CD4-positive, CD25-positive, alpha-beta regulatory T cell (primary cell): ENCODE measurements at places on chromosomes 16 and 17. TPM values are rescaled to one million over a fixed set of nuclear protein-coding genes. Genes with fewer than 3 reads are reported as not detected.

DNA sequence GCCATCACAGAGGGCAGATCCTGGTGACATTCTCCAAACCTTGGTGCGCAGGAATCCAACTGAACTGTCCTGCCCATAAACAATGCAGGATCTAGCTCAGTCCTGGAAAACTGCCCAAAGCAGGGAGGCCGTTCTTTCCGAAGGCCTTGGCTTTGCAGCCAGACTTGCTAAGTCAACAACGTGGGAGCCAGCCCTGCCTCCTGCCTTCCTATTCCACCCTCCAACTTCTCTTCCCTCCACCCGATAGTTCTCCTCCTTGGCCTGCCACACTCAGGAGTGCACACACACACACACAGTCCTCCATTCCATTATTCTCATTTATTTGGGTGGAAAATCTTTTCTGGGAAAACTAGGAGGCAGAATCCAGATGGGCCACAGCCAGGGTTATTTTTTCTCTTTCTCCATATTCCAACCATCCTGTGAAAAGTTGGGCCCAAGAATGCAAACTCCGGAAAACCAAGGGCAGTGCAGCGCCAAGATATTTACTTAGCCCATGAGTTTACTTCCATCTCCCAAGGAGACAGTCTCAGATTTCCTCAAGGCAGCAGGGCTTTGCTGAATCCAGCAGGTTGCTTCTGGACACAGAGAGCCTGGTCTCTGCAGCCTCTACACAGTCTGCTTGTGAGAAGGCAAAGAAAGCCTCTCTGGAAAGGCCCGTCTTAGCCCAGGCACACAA is 15.8 kb downstream of the COPRS start:
- no peak overlapping the region for H3K4me3 ChIP-seq
- peaks cover 3% of the 10 kb centered on the region for H3K4me1 ChIP-seq
- no peaks in the 10 kb centered on the region for H3K36me3 ChIP-seq
- peaks cover 5% of the 10 kb centered on the region for H3K27me3 ChIP-seq
- no peak overlapping the region for H3K27ac ChIP-seq

DNA sequence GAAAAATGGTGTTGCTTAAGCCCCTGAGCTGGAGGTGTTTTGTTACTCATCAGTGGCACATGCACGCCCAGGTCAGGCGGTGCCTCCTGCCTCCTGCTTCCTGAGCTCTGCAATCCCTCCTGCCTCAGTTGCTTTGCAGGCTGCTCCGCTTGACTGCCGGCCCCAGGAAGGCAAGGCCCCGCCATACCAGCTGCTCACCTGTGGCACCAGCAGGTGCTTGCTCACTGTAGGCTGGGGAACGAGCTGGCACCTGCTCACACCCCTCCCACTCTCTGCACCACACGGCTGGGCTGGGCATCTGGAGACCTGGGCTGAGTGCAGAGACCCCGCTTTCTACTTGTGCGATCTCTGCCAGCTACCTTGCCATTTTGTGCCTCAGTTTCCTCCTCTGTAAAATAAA is 200.2 kb downstream of the RBFOX3 start:
- no peaks in the 10 kb centered on the region for H3K4me1 ChIP-seq
- H3K36me3 ChIP-seq = no peaks in the 10 kb centered on the region
- no peak overlapping the region for H3K4me3 ChIP-seq
- H3K27ac ChIP-seq = no peak overlapping the region

- H3K4me1 ChIP-seq = no peaks in the 10 kb centered on the region
- no peaks in the 10 kb centered on the region for H3K36me3 ChIP-seq
- no peak overlapping the region for H3K4me3 ChIP-seq
- no peaks in the 10 kb centered on the region for H3K27me3 ChIP-seq
- no peak for DNase-seq
- no peak overlapping the region for H3K27ac ChIP-seq
These were observed 308.3 kb downstream of the FOXL1 start for GRCh38 chr16:86886651-86887050.

Gene NTN1
- total RNA-seq = not detected

- H3K27ac ChIP-seq = peak overlapping the region; percentile 68
- no peaks in the 10 kb centered on the region for H3K36me3 ChIP-seq
- no peaks in the 10 kb centered on the region for H3K27me3 ChIP-seq
These were observed 25.6 kb upstream of the ZNF652 start for GRCh38 chr17:49387498-49388289.

- DNase-seq = peak; percentile 16
- peaks cover 8% of the 10 kb centered on the region for H3K36me3 ChIP-seq
- H3K27me3 ChIP-seq = no peaks in the 10 kb centered on the region
- H3K4me3 ChIP-seq = peak overlapping the region; percentile 57
- H3K4me1 ChIP-seq = peaks cover 98% of the 10 kb centered on the region
These were observed 15.7 kb downstream of the ADCY7 start for GRCh38 chr16:50282010-50282538.

GRCh38 chr17:50362661-50363060 is 10.3 kb downstream of the MRPL27 start:
- no peak for DNase-seq
- H3K27ac ChIP-seq = no peak overlapping the region

Gene SMIM36
- total RNA-seq = not detected

Gene EVPLL
- not detected for total RNA-seq

- DNase-seq = no peak
- H3K27ac ChIP-seq = no peak overlapping the region
- no peak overlapping the region for H3K4me3 ChIP-seq
These were observed 4.0 kb downstream of the PRAC1 start for GRCh38 chr17:48718227-48718760.

DNA sequence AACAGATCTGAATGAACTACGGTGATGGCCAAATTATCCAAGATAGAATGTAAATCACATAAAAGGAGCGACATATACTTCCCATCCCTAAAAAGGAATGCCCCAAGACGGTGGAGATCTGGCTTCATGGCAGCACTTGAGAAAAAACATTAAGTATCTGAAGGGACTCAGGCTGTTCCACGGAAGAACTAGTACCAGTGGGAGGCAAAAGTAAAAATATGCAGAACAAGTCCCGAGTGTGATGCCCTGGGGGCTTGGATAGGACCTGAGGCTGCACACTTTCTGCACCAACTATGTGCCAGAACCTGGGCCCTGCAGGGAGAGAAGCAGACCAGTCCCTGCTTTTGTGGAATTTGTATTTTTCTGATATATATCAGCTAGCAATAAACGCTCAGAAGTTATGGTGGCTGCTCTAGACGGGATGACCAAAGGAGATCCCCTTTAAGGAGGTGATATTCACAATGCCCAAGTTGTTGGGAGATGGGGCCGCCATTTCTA is 539 bp upstream of the CKLF start:
- no peak for DNase-seq
- H3K4me3 ChIP-seq = peak overlapping the region; percentile 97
- no peaks in the 10 kb centered on the region for H3K27me3 ChIP-seq
- H3K36me3 ChIP-seq = peaks cover 4% of the 10 kb centered on the region
- H3K4me1 ChIP-seq = peaks cover 79% of the 10 kb centered on the region

Gene MMP15
- total RNA-seq = 0.27 TPM

Gene MPO
- not detected for total RNA-seq
